ENCODE measurements at places on chromosomes 6 and 20.

DNA sequence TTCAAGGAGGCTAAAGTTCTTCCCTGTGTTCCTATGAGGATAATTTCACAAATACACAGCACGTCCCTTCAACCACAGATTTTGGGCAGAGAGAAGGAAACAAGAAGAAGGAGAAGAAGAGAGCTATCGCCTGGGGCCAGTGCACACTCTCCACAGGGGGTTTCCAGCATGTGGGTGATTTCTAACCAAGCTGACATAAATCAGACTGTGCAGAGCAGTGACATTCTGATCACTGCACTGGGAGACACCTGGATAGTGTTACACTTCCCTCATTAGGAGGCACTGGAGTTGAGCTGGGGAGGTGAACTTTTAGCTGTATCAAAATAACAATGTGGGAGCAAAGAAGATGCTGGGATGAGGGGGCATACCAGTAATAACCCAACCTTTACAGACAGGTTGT lies 71.8 kb upstream of the CENPW start:
- no peak for DNase-seq

- DNase-seq: peak; percentile 18
Observed at GRCh38 chr20:21564127-21564773, 50.4 kb upstream of the NKX2-2 start.

DNA sequence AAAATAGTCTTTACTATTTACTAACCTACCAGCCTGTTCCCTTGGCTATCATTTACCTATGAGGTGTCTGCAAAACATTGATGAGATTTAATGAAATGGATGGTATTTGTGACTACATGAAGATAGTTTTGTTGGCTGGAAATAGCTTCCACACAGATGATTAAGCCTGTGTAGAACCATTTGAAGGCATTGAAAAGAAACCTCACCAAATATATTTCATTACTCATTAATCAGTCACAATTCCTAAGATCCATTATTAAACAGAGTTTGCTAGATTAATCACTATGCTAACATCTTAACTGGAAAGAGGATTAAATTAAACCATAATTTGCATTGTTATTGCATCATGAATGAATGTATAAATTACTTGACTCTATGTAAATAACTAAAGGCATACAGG lies 560.3 kb downstream of the BMP2 start:
- DNase-seq: no peak

DNA sequence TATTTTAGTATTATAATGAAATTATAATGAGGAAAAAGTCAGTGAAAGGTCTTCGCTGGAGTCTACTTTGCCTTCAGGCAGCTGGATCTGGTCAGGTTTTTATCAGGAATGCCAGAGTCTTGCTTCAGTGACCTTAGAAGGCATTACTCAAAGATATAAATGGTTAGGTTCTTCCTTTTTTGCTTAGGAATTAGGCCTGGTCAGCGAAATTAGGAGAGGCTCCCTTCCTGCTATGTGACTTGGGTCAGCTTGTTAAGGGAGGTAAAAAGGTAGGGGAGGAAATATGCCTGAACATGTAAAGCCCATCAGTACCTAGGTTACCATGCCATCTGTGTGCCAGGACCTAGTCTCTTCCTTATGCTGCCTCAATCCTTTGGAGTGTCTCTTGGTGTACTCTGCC lies 115.1 kb downstream of the OTOR start:
- no peak for DNase-seq

GRCh38 chr6:118787724-118788423 lies 106.1 kb upstream of the ASF1A start:
- no peak for DNase-seq

DNA sequence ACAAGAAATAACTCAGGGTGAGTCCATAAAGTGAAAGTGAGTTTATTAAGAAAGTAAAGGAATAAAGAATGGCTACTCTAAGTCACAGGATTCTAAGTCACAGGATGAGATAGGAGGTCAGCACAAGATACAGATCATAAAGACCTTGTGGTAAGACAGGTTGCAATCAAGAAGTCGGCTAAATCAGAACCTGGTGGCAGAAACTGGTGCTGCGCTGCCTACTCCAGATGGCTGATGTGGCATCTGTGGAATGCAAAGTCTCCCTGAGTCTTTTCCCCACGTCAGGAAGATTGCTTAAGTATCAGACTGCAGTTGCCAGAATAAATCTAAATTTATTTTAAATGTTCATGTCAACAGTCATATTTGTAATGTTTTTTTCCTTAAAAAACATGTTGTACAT lies 10.7 kb upstream of the KCNK15 start:
- DNase-seq: no peak

- DNase-seq: no peak
Observed at GRCh38 chr20:23445596-23446217, 6.2 kb downstream of the CSTL1 start.

GRCh38 chr6:35038076-35038475 lies 103.1 kb downstream of the TCP11 start:
- no peak for DNase-seq

GRCh38 chr6:47545223-47545622 lies 67.6 kb downstream of the CD2AP start:
- no peak for DNase-seq

- DNase-seq: no peak
Observed at GRCh38 chr20:5214826-5215225, 88.0 kb downstream of the CDS2 start.

DNA sequence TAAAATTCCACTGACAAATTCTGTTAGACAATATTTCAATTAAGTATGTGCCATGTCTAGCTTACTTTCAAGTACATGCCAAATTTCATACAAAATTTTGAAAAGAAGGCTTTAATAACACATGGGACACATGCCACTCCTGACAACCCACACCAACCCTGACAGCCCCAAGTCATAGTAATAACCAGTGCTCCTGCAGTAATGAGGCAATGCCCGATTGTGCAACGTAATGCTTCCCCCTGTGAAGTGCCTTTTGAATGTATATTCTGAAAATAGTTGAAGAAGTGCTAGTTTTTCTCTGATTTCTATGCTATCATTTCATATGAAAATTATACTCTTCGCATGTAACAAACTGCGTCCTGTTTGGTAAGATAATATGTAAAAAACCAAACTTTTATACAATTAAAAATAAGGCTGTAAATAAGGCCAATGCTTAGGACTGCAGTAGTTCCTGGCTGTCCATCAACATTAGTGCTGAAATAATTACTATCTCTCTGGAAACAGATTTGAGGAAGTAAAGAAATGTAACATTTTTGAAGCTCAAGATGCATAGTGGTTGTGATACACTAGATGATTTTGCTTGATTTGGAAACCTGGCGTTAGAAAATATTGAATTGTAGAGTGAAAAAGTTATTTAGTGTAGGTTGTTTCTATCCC lies 125.8 kb upstream of the BCLAF1 start:
- DNase-seq: no peak

DNA sequence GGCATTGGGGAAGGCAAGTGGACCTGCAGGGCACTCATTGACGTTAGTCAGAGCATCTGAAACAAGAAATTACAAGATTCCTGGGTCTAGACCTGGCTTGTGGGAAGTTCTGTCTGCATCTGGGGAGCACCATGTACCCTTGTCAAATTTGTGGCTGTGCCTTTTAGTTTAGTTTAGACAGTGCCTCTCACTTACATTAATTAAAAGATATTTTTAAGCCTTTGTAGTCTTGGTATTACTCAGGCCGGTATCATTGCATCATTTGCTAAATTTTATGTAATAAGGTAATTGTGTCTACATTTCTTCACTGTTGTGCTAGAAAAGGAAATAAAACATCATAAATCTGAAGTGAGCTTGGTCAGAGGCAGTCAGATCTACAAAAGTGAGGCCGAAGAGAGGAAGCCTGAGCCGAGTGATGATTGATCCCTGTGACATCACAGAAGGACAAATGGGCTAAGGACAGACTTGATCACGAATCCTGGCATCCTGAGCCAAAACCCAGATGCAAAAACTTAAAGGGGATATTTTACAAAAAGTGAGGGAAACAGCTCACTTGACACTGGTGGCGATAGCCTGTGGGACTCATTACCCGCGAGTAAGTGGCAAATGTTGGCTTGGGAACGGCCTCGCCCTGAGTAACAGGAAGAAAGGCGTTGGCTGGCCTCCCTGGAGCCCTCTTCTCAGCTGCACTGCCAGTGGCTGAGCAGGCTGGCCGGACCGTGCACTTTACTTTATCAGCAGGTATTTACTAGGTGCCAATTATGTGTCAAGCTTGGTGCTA lies 106.5 kb downstream of the TCP11 start:
- no peak for DNase-seq

- DNase-seq: no peak
Observed at GRCh38 chr20:44990425-44990824, 24.1 kb downstream of the STK4 start.

DNA sequence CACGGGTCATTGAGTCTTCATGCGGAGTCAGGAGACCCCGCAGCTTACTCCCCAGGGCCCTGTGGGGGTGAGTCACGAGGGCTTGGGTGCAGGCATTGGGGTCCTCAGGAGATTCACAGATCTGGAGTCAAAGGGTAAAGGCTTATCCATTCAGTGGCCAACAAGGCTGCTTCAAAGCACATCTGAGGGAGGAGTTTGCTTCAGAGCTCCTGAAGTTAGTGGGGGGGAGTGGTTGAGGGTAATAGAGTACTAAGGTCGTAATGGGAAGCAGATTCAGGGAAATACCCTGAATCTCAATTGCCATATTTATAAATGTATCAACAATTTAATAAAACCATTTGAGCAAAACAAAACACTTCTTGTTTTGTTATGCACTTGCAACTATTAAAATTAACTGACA lies 37.3 kb downstream of the SH3BGRL2 start:
- no peak for DNase-seq

DNA sequence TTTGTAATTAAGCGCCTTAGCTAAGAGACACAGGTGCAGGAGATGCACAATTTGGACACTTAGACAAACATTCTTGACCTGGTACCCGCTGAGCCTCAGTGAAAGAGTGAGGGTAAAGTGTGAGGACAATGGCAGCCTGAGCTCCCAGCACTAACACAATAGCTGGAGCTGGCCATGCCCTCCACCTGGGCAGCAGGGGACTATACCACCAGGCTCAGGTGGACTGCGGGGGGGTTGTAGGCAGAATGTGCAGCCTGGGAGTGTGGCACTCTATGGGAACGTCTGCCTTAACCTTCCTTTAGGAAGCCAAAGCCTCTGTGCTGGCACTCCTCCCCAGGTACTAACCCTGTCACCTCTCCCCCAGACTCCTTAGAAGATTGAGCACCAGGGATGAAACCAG lies 23.6 kb downstream of the PRKN start:
- DNase-seq: no peak

GRCh38 chr6:157951828-157952227 lies 29.8 kb upstream of the SYNJ2 start:
- no peak for DNase-seq

- DNase-seq: no peak
Observed at GRCh38 chr6:88374553-88374952, 208.4 kb upstream of the CNR1 start.

GRCh38 chr6:69422475-69422874 lies 374.3 kb downstream of the LMBRD1 start:
- peak; percentile 1 for DNase-seq

GRCh38 chr6:105794239-105794638 lies 291.9 kb upstream of the PRDM1 start:
- no peak for DNase-seq

DNA sequence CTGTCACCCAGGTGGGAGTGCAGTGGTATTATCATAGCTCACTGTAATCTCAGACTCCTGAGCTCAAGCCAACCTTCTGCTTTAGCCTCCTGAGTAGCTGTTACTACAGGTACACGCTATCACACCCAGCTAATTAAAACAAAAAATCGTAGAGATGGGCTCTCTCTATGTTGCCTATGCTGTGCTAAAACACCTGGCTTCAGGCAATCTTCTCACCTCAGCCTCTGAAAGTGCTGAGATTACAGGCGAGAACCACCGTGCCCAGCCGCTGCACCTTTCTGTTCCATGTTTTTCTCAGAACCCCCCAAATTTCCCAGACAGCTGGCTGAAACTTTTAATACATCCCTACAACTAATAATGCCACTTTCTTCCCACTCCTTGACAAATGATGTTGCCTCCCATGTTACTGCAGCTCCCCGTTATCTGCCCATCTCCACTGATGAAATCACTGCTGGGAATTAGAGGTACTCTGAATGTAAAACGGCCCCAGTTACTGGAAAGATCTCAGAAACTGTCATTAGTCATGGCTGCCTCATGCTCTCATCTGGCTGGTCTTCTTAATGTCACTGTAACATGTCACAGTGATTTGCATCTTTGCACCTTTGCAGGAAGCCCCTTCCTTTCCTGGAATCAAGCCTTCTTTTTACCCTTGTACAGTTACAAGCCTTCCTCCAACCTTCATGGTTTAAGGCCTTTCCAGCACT lies 697.5 kb downstream of the PRKN start:
- DNase-seq: no peak

DNA sequence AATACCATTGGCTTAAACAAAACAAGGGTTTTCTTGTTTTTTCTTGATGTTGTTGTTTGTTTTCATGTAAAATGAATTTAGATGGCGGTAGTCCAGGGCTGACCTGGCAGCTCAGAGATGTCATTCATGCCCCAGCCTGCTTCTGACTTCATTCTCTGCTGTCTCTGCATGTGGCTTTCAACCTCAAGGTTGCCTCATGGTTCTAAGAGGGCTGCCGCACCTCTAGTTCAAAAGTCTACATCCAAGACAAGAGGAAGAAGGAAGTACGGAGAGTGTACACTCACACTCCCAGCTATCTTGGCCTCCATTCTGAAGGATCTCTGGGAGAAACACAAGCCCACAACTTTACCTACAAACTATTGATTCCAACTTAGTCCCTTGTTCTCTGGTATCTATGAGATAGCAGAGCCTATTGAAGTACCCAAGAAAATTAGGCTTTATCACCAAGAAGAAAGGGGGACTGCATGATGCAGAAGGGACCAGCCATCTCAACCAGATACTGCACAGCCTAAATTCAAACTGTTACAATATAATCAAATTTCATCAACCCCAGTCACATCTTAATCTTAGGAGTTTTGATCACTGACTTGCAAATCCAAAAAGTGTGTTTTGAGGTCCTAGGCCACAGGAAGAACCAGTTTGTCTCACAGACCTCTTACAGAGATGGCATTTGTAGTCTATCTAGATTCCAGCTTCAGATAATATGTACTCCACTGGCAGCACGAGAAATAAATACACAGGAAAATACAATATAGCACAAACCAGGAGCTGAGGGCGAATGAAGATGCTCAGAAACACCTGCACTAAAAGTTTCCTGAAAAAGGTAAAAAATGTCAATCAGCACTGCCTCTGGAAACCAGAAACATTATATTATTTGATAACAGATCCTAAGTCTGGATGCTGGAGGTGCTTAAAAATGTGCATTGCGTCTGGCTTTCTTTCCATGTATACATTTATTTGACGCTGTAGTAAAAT lies 866 bp upstream of the BTN3A3 start:
- no peak for DNase-seq

DNA sequence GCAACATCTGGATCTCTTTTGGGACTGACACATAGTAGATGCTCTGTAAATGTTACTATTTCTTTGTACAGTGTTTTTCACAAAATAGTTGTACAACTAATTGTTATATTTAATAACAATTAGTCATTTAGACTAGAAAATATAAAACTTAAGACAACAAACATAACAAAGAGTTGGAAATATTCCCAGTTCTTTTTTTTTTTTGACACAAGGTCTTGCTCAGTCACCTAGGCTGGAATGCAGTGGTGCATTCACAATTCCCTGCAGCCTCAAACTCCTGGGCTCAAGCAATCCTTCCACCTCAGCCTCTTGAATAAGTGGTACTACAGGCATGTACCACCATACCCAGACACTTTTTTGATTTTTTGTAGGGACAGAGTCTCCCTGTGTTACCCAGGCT lies 105.8 kb downstream of the UTRN start:
- DNase-seq: no peak
